ENCODE measurements at places on chromosomes 2 and 18. TPM values are rescaled to one million over a fixed set of nuclear protein-coding genes. Genes with fewer than 3 reads are reported as not detected.
A peak's percentile ranks its signal among the peaks of the same experiment; 100 is the strongest.

RND3 gene
- 2.1 TPM for total RNA-seq

ABCG5 gene
- not detected for total RNA-seq

LCT gene
- 0.11 TPM for total RNA-seq

- H3K27ac ChIP-seq: no peak overlapping the region
- no peaks in the 10 kb centered on the region for H3K36me3 ChIP-seq
- no peaks in the 10 kb centered on the region for H3K4me1 ChIP-seq
- H3K4me3 ChIP-seq: no peak overlapping the region
Measured at GRCh38 chr2:68749345-68749744, 14.7 kb downstream of the ARHGAP25 start.

DNA sequence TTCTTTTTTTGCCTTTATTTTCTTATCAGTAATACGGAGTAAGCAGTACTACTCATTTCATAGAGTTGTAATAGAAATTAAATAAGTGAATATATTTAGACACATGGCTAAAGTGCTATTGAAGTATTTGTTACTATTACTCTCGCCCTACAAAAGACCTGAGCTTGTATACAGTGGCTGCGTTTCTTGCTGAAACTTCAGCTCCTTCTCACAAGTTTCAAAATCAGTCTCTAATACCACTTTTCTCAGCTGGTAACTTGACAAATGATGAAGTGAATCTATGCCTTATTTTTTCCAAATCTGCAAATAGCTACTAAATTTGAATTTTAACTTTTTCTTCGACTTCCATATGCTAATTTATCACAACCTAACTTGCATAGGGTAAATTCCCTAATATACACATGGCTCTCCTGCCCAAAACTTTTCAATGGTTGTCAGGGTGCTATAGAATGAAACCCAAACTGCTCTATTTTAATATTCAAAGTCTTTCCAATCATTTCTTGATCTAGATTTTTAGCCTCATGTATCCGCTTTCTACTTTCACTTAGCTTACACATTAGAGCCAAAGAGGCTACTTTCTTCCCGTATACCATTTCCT is 347.8 kb upstream of the GULP1 start:
- H3K27me3 ChIP-seq: no peaks in the 10 kb centered on the region
- no peaks in the 10 kb centered on the region for H3K4me1 ChIP-seq
- H3K4me3 ChIP-seq: no peak overlapping the region

- no peak within 1 kb of the TSS for H3K4me3 ChIP-seq
- no peak within 1 kb of the TSS for H3K27ac ChIP-seq
- no peaks in the 10 kb centered on the region for H3K36me3 ChIP-seq
- H3K27me3 ChIP-seq: peaks cover 19% of the 10 kb centered on the region
Measured at GRCh38 chr2:72147303-72147971, at the start of gene CYP26B1. CYP26B1 (minus strand) TSS chr2:72147862; CDS start chr2:72147834, 28 bp downstream.

- H3K4me1 ChIP-seq: no peaks in the 10 kb centered on the region
- no peaks in the 10 kb centered on the region for H3K27me3 ChIP-seq
- H3K36me3 ChIP-seq: no peaks in the 10 kb centered on the region
- H3K27ac ChIP-seq: no peak overlapping the region
- DNase-seq: no peak
Measured at GRCh38 chr2:131394147-131394931, 30.4 kb upstream of the RAB6D start.

GRCh38 chr2:189409647-189410046 is 31.6 kb upstream of the WDR75 start:
- H3K27ac ChIP-seq: no peak overlapping the region
- no peaks in the 10 kb centered on the region for H3K27me3 ChIP-seq
- no peak overlapping the region for H3K4me3 ChIP-seq
- H3K36me3 ChIP-seq: no peaks in the 10 kb centered on the region
- H3K4me1 ChIP-seq: no peaks in the 10 kb centered on the region

DNA sequence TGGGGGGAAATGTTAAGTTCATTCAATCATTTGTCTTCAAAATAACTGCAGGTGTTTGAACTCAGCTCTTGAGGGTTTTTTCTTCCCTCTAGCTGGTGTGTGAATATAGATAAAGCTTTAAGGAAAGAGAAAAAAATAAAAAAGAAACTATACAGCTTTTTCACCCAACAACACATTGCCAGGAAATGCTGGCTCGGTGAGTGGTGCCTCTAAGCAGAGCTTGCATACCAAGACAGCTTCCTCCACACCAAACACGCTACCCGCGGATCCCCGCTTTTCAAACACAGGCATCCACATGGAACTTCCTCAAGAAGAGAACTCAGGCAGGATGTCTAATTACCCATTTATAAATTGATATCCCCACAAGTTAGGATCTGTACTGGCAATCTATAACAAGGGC is 69.8 kb upstream of the TANK start:
- H3K27me3 ChIP-seq: no peaks in the 10 kb centered on the region
- H3K27ac ChIP-seq: peak overlapping the region; percentile 63
- H3K4me1 ChIP-seq: peaks cover 36% of the 10 kb centered on the region
- H3K36me3 ChIP-seq: no peaks in the 10 kb centered on the region
- H3K4me3 ChIP-seq: no peak overlapping the region

DNA sequence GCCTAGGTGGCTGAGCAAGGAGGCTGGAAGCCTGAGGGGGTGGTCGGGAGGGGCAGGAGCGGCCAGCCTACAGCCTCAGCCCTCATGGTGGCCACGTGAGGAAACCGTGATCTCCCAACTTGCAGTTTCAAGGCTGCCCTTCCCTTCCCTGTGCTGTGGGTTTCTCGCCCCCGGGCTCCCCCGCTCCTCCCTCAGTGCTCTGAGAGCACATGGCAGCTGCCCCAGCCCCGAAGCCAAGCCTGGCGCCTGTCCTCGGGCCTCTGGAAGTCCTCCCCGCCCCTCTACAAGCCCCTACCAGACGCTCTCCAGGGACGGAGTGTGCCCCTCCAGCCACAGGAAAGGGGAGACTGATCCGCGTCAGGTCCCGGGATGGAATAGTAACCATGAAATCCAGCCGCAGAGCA is 586 bp upstream of the ANKRD23 start:
- H3K27ac ChIP-seq: no peak overlapping the region
- peaks cover 7% of the 10 kb centered on the region for H3K4me1 ChIP-seq
- no peaks in the 10 kb centered on the region for H3K36me3 ChIP-seq
- DNase-seq: no peak
- H3K4me3 ChIP-seq: no peak overlapping the region

- H3K4me3 ChIP-seq: no peak overlapping the region
- no peaks in the 10 kb centered on the region for H3K27me3 ChIP-seq
- no peaks in the 10 kb centered on the region for H3K36me3 ChIP-seq
- H3K27ac ChIP-seq: no peak overlapping the region
- H3K4me1 ChIP-seq: no peaks in the 10 kb centered on the region
Measured at GRCh38 chr2:31231571-31232302, 2.2 kb upstream of the EHD3 start.

- DNase-seq: no peak
- no peaks in the 10 kb centered on the region for H3K27me3 ChIP-seq
- H3K4me3 ChIP-seq: no peak overlapping the region
- peaks cover 5% of the 10 kb centered on the region for H3K4me1 ChIP-seq
Measured at GRCh38 chr2:23769364-23769763, 157.6 kb downstream of the ATAD2B start.

GRCh38 chr18:13572721-13573120 is 153.6 kb downstream of the FAM210A start:
- no peak overlapping the region for H3K4me3 ChIP-seq
- DNase-seq: no peak
- no peaks in the 10 kb centered on the region for H3K27me3 ChIP-seq
- no peak overlapping the region for H3K27ac ChIP-seq

GRCh38 chr2:74179063-74179865 is 585 bp upstream of the MOB1A start:
- peak overlapping the region; percentile 96 for H3K27ac ChIP-seq
- no peak for DNase-seq
- peaks cover 34% of the 10 kb centered on the region for H3K4me1 ChIP-seq
- H3K4me3 ChIP-seq: peak overlapping the region; percentile 98

DNA sequence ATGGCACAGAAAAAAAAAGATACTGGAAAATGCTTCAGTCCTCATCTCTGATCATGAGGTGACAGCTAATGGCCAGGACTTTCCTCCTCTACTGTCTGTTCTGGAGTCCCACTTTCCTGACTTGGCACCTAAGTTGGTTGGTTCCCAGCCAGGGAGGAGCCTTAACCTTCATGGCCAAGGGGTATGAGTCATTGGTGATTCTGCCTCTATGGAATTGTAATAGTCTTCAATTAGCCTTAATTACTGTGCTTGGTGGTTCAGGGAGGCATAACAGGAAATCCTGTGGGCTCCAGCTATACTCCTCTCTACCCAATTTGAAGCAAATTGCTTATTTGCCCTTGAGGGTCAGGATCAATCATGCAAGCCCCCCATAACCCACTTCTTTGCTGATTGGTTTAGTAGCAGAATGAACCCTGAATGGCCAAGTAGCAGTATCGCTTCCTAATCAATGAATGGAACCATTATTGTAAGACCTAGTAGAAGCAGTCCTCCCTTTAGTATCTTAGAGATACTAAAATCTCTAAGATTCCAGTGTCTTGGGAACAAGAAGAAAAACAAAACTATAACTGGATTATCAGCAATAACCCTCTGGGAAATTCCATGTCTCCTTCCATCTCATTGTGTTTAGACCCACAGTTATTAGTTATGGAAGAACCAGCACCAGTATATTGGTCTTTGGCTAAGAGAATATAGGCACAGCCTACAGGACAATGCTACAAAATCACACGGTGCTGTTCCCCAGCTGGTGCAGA is 109.0 kb downstream of the COL6A3 start:
- no peak overlapping the region for H3K4me3 ChIP-seq
- H3K27ac ChIP-seq: no peak overlapping the region
- no peak for DNase-seq
- no peaks in the 10 kb centered on the region for H3K4me1 ChIP-seq

GRCh38 chr2:189082376-189082975 is 97.1 kb downstream of the COL5A2 start:
- H3K27me3 ChIP-seq: no peaks in the 10 kb centered on the region
- no peak overlapping the region for H3K27ac ChIP-seq
- H3K4me3 ChIP-seq: no peak overlapping the region

GRCh38 chr18:22822024-22822423 is 111.1 kb upstream of the RBBP8 start:
- no peak for DNase-seq
- H3K4me1 ChIP-seq: 0 out of 2 replicates have a peak, but pooled peaks cover 3% of the 10 kb centered on the region
- no peaks in the 10 kb centered on the region for H3K36me3 ChIP-seq
- H3K4me3 ChIP-seq: no peak overlapping the region

GRCh38 chr2:68700560-68700959 is 34.1 kb upstream of the ARHGAP25 start:
- no peak for DNase-seq
- no peak overlapping the region for H3K27ac ChIP-seq
- H3K36me3 ChIP-seq: no peaks in the 10 kb centered on the region
- no peak overlapping the region for H3K4me3 ChIP-seq
- no peaks in the 10 kb centered on the region for H3K4me1 ChIP-seq

DNA sequence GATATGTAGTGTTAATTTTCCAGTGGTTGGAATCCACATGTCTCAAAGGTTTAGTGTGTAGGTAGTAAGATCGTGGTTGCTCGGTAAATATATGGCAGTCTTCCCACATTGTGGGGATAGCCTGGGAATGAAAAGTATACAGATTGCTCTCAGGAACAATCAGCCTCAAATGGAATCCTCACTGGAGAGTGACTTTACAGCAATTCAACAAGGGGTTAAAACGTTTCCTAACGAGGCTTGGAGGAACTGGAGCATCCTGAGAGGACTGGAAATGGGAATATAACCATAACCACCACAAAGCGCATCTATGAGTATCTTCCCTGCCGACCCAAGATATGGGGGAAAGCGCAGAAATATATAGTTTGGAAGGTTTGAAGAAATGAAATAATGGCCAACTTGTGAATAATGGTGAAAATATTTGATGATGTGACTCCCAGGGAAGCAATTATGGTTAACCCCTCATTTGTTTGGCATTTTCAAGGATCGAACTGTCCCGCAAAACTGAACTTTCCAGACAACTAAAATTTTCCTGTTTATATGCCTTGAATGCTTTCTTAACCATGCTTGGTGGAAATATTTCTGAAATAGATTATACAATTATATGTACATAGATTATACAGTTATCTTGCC is 100.7 kb upstream of the FOSL2 start:
- no peak for DNase-seq
- no peaks in the 10 kb centered on the region for H3K36me3 ChIP-seq
- H3K4me3 ChIP-seq: no peak overlapping the region
- no peak overlapping the region for H3K27ac ChIP-seq

GRCh38 chr2:192314800-192315481 is 120.2 kb upstream of the TMEFF2 start:
- no peak overlapping the region for H3K4me3 ChIP-seq
- H3K4me1 ChIP-seq: no peaks in the 10 kb centered on the region
- H3K27me3 ChIP-seq: no peaks in the 10 kb centered on the region
- DNase-seq: no peak
- no peaks in the 10 kb centered on the region for H3K36me3 ChIP-seq

GRCh38 chr2:98824256-98825019 is 93.5 kb upstream of the MGAT4A start:
- DNase-seq: no peak
- no peaks in the 10 kb centered on the region for H3K27me3 ChIP-seq
- H3K36me3 ChIP-seq: no peaks in the 10 kb centered on the region
- no peaks in the 10 kb centered on the region for H3K4me1 ChIP-seq
- H3K4me3 ChIP-seq: no peak overlapping the region
- H3K27ac ChIP-seq: no peak overlapping the region

GRCh38 chr2:31208240-31208639 is 9.1 kb downstream of the CAPN14 start:
- H3K36me3 ChIP-seq: no peaks in the 10 kb centered on the region
- no peak overlapping the region for H3K4me3 ChIP-seq
- H3K27me3 ChIP-seq: no peaks in the 10 kb centered on the region
- DNase-seq: no peak

DNA sequence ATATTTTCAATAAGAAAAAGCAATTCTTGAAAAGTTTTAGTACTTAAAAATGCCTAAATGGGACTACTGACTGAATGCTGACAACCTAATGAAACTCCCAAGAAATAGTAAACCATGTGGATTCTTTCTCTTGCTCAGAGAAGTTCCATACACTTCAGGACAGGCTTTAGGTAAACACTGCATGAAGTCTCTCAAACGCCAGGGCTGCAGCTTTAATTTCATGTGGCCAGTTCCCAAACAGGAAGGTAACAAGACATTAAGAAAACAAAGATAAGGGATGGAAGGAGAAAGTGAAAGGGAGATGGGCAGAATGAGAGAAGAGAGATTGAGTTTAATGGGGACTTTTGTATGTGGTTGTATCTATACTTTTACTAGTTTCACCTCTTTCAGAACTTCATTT is 734.7 kb upstream of the PKDCC start:
- H3K4me1 ChIP-seq: no peaks in the 10 kb centered on the region
- H3K36me3 ChIP-seq: no peaks in the 10 kb centered on the region
- H3K4me3 ChIP-seq: no peak overlapping the region
- H3K27ac ChIP-seq: no peak overlapping the region

DNA sequence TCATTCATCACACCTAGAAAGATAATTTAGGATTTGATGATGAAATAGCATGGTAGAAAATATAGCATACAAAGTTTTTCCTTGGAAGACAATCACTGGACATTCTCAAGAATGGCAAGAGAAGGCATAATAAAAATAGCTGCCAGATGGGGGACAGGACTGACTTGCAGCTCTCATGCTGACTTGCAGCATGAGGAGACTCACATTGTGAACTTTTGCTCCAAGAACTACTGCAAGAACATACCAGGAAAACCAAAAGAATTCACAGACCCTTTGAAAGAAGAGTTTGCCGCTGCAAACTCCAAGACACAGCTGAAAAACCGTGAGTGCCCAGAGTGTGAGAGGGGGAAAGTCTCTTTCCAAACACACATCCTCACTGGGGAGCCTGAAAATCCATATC is 47.0 kb downstream of the CRYGD start:
- H3K4me1 ChIP-seq: no peaks in the 10 kb centered on the region
- H3K27ac ChIP-seq: no peak overlapping the region
- H3K36me3 ChIP-seq: no peaks in the 10 kb centered on the region
- DNase-seq: no peak
- no peaks in the 10 kb centered on the region for H3K27me3 ChIP-seq

- no peak overlapping the region for H3K4me3 ChIP-seq
- peaks cover 18% of the 10 kb centered on the region for H3K4me1 ChIP-seq
- H3K27me3 ChIP-seq: no peaks in the 10 kb centered on the region
- no peak overlapping the region for H3K27ac ChIP-seq
- no peaks in the 10 kb centered on the region for H3K36me3 ChIP-seq
Measured at GRCh38 chr2:109632158-109632789, 18.1 kb downstream of the SOWAHC start.

Measured in GM12878 (cell line).